ENCODE measurements at places on chromosomes 7 and 10. TPM values are rescaled to one million over a fixed set of nuclear protein-coding genes. Genes with fewer than 3 reads are reported as not detected.

DNA sequence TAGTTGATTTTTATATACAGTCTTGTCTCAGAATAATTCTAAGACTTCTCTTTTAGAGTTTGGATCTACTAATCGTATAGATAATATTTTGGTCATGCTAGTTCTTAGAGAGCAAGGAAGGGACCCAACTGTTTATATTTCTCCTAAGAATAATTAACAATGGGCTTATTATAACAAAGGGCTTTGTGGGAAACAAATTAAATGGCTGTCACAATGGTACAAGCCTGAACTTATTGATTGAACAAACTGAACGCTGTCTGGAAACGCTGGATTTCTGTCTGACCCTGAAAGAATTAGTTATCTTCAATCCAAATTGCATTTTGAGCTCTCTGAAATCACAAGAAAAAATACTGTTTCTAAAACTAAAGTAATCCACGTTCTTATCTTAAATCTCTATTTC is 56.8 kb downstream of the CSTF2T start:
- DNase-seq: no peak

Gene RAB19
- total RNA-seq: not detected

DNA sequence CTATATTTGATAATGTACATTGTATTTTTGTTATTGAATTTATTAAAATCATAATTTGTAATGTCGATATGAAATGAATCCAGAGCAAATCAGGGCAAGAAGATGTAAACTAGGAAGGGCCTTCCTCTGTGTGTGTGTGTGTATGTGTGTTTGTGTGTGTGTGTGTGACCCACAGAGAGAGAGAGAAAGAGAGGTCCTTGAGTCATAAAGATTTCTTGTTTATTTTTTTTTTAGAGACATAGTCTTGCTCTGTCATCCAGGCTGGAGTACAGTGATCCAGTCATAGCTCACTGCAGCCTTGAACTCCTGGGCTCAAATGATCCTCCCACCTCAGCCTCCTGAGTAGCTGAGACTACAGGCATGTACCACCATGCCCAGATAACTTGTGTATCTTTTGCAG is 50.7 kb downstream of the INPP5F start:
- DNase-seq: peak; percentile 56

GRCh38 chr7:91187061-91187460 is 77.2 kb upstream of the FZD1 start:
- no peak for DNase-seq

- DNase-seq: no peak
Measured at GRCh38 chr10:84608126-84608525, 279.7 kb downstream of the CCSER2 start.

Gene INSYN2A
- 0.23 TPM for total RNA-seq

Gene DENND2A
- 1.8 TPM for total RNA-seq

DNA sequence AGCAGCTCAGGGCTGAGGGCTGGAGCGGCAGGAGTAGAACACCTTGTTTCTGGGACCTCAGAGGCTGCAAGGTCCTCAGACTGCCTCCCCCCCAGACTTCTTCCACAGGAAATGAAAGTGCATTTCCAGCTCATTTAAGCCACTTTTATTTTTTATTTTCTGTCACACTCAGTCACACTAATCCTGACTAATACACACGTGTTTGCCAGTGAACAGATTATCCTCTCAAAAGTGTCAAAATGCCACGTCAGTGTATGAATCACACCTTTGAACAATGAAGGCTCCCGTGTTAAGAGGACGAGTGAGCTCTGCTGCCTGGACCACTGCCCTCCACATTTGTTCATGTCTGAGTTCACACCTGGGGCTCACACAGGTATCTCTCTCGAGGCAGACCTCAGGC is 488.5 kb downstream of the DNAJB6 start:
- peak; percentile 38 for DNase-seq

Gene PAX4
- total RNA-seq: not detected

Gene GNAT3
- not detected for total RNA-seq

DNA sequence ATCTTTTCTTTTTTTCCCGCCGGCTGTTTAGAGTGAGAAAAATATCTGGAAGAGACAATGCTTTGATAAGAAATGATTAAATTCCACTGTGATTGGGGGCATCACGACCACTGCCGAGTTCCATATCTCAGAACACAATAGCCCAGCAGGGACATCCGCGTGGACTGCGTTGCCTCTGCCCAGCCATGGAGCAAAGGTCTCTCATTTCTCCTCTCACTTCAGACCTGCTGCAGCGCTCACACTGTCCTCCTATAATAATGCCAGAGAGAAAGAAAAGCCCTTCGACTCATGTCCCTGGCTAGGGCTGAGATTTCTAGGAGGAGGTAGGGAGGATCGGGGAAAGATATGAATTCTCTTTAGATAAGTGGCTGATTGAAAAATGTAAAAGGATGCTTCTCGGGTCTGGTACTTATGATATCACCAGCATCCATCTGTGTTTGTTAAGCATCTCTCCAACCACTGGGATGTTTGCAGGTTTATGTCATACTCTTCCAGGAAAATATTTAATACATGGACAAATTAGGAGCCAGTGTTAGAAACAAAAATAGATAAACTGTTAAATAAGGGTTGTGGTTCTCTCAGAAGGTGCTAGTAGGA is 472.9 kb upstream of the AKR1E2 start:
- DNase-seq: no peak

DNA sequence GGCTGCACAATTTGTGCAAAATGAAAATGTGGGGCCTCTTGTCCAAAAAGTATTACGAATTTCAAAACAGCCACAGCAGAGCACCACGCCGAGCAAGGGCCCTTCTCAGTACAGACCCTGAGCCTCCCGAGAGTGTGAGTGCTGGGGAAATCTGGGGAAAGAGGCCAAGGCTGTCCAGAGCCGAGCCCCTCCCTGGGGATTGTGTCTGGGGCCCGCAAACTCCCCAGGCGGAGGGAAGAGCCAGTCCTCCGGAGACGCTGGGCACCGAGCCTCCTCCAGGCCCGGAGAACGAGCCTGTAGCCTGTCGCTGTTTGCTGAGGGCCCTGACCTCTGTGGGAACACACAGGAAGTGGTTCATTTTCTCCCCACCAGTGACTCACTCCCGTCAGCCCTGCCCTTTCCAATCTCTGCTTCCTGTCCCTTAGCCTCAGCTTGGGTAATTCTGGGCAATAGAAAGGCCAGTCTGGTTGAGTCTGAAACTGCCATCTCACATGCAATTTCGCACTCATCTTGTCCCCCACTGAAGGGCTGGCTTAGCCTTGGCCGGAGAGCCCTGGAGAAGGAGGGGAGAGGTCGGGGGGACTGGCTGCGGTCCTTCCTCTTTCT is 19.5 kb upstream of the GNA12 start:
- peak; percentile 99 for DNase-seq

DNA sequence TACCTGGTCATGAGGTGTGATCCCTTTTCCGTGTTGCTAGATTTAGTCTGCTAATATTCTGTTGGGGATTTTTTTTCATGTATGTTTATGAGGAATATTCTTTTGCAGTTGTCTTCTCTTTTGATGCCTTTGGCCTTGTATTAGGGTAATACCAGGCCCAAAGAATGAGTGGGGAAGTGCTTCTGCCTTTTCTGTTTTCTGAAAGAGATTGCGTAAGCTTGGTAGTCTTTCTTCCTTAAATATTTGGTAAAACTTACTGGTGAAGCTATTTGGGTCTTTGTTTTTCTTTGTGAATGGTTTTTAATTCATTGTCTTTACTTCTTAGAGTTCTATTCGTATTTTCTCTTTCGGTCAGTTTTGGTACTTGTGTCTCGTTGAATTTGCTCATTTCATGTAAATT is 51.1 kb downstream of the SHH start:
- DNase-seq: no peak

DNA sequence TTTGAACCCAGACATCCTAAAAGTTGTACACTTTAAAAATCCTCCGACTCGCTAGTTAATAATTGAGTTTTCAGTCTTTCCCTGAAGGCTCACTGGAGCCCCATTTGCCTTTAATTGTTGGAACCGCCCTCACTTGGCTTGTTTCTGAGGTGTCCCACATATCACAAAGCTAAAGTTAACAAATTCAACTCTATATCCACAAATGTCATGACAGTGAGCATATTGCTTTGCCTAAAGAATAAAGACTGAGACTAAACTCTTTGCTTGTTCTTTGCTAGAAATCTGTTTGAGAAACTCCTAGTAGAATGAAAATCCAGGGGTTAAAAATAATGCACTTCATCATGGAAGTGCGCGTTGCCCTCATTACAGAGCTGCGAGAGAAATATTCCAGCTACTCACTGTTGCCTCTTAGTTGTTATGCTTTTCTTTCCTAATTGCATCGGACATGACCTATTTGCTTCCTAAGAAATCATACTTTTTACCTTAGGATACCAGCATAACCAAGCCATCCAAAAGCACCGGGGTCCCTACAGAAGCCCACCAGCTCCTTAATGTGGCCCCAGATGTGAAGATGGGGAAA is 752 bp downstream of the THSD7A start:
- DNase-seq: no peak

Gene HOXA4
- total RNA-seq: 1.3 TPM

Gene CALML3
- total RNA-seq: not detected

Gene PSTK
- 9.6 TPM for total RNA-seq

Gene MTPN
- 96.1 TPM for total RNA-seq

GRCh38 chr7:158273138-158273651 is 314.4 kb downstream of the PTPRN2 start:
- no peak for DNase-seq

Gene LIPK
- total RNA-seq: not detected

- peak; percentile 17 for DNase-seq
Measured at GRCh38 chr7:113768387-113768786, 150.4 kb downstream of the PPP1R3A start.

- no peak for DNase-seq
Measured at GRCh38 chr10:3442451-3442990, 269.9 kb upstream of the PITRM1 start.

- no peak for DNase-seq
Measured at GRCh38 chr10:4526311-4526731, 299.7 kb upstream of the AKR1E2 start.

Gene LLCFC1
- total RNA-seq: not detected

GRCh38 chr10:128063736-128064107 is 62.5 kb downstream of the MKI67 start:
- no peak for DNase-seq

DNA sequence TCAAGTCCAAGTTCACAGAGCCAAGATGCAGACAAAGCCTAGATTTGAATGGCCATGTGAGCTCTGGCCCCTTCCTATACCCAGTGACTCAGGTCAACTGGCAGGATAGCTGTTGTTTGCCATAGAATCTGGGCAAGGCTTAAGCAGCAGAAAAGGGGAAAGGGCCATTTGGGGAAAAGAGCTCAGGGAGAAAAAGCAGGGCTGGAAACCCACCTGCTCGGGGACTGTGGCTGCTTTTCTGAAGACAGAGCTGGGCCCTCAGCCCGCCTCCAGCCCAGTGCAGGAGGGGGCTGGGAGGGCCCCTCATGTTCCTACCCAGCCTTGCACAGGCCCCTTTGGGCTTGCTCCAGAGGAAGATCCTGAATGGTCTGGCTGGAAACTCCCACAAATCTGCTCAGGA is 32.6 kb upstream of the HABP2 start:
- DNase-seq: no peak

Gene ANXA8L1
- total RNA-seq: 0.47 TPM

DNA sequence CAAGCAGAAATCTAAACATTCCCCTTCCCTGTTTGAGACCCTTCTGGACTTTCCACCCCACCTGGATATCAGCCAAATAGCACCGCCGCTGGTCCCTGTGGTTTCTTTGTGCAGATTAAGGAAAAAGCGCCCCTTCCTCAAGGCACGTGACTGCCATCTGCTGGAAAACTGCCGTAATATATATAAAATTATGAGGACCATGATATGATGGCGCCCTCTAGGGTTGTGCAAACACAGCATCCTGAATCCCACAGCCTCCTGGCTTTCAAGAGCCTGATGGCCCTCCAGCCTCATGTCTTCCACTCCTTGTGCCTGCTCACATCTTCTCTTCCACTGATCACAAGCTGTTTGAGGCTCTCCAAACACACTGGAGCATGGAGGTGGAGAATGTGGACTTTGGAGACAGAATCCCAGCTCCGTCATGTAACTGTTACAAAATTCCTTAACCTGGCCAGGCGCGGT is 121.3 kb downstream of the MYL10 start:
- peak; percentile 55 for DNase-seq

- DNase-seq: no peak
Measured at GRCh38 chr10:27392606-27393005, 111.5 kb upstream of the RAB18 start.

Measured in HT1080 (cell line).